ENCODE measurements at places on chromosomes 11 and 22.

DNA sequence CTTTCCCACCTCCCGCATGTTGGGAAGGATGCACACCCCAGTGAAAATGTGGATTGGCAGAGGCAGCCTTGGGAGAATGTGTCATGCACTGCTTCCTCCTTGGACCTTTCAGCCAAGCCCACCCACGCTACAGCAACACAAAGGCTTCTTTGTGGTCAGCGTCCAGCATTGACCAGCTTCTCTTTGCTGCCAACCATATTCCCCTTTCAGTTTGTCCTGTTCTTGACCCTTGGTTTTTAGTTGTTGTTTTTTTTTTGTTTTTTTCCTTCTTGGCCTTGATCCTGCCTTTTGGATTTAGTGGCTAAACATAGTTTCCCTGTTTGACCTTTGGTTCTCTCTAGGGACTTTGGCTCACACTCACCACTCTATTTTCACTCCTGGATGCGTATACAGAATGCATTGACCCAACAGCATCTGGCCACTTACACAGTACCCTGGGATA is 573.6 kb downstream of the INSC start:
- no peak for ATAC-seq
- no peaks in the 10 kb centered on the region for H3K36me3 ChIP-seq
- no peak overlapping the region for H3K27ac ChIP-seq
- no peaks in the 10 kb centered on the region for H3K4me1 ChIP-seq

GRCh38 chr11:1883346-1884302 is 8.1 kb downstream of the PRR33 start:
- peaks cover 37% of the 10 kb centered on the region for H3K4me1 ChIP-seq
- no peak overlapping the region for H3K27ac ChIP-seq
- H3K27me3 ChIP-seq: no peaks in the 10 kb centered on the region
- peaks cover 10% of the 10 kb centered on the region for H3K36me3 ChIP-seq

DNA sequence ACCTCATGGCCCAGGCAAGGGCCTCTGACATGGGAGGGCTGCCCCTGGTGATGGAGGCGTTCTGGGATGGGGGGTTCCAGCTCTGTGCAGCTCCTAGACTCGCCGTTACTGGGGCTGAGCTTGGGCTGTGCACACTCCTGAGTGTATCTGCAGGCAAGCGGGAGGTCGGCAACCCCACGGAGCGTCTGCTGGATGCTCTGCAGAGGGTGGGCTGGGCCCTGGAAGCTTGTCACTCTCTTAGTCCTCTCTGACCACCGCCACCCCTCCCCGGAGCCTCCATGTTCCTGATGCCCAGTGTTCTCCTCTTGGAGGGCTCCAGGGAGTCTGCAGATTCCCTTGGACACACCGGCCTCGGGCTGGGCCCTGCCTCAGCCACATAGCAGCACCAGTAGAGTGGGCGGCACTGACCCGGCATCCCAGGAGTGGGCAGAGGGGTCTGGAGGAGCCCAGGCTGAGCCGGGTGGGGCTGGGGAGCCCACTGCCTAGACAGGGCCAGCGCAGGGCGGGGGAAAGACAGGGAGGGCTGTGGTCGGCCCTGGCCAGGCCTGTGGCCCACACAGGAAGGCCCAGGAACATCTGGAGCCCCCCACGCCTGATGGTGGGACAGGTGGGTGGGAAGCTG is 20.6 kb upstream of the MUC5B start:
- no peaks in the 10 kb centered on the region for H3K36me3 ChIP-seq
- ATAC-seq: no peak
- no peak overlapping the region for H3K27ac ChIP-seq
- H3K4me1 ChIP-seq: no peaks in the 10 kb centered on the region
- H3K27me3 ChIP-seq: peaks cover 13% of the 10 kb centered on the region

GRCh38 chr11:819943-820649 is 1.4 kb downstream of the PNPLA2 start:
- H3K27me3 ChIP-seq: no peaks in the 10 kb centered on the region
- peaks cover 32% of the 10 kb centered on the region for H3K4me1 ChIP-seq
- ATAC-seq: peak; percentile 90

DNA sequence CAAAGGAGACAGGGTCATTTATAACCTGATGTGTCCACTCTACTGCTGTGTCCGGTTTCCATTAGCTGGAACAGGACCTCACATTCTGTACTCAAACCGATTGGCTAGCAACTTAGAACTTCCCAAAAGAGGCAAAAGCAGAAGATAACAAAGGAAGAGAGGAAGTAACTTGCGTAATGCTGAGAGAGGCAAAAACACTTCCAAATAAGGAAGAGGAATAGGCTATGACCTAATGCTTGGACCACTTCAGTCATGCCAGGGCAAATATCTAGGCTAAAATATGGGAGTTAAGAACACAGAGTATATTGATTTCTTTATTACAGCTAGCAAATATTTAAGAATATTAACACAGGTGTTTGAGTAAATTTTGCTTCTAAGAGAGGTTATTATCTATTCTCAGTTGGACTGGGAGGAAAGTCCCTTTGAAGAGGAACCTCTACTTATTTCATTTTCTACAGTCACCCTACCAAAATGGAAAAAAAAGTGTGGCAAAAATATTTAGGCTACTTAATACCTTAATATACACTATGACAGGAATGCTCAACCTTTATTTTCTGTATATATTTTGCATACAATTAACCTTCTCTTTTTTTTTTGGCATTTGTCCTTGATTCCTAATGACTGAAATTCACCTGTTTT is 499.8 kb upstream of the CHORDC1 start:
- H3K4me3 ChIP-seq: no peak overlapping the region
- no peak for ATAC-seq
- H3K4me1 ChIP-seq: no peaks in the 10 kb centered on the region
- H3K36me3 ChIP-seq: no peaks in the 10 kb centered on the region
- no peaks in the 10 kb centered on the region for H3K27me3 ChIP-seq
- no peak overlapping the region for H3K27ac ChIP-seq

DNA sequence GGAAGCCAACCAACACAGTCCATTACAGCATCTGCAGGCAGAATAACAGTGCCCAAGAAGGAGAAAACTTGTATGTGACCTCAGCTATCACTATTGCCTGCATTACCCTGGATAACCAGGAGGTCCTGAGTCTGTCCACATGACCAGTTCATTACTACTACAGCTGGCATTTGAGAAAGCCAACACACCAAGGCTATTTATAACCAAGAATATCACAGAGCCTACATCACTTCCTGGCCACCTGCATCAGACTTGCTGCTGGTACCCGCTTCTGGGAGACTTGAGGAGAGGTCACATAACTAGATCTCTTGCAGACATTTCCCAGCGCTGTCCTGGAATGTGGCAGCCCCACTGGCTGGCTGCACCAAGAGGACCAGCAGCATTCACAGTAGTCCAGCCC is 11.1 kb upstream of the OR56B4 start:
- no peaks in the 10 kb centered on the region for H3K4me1 ChIP-seq
- peaks cover 43% of the 10 kb centered on the region for H3K27me3 ChIP-seq
- no peak overlapping the region for H3K27ac ChIP-seq
- no peak for ATAC-seq
- H3K4me3 ChIP-seq: no peak overlapping the region
- no peaks in the 10 kb centered on the region for H3K36me3 ChIP-seq

DNA sequence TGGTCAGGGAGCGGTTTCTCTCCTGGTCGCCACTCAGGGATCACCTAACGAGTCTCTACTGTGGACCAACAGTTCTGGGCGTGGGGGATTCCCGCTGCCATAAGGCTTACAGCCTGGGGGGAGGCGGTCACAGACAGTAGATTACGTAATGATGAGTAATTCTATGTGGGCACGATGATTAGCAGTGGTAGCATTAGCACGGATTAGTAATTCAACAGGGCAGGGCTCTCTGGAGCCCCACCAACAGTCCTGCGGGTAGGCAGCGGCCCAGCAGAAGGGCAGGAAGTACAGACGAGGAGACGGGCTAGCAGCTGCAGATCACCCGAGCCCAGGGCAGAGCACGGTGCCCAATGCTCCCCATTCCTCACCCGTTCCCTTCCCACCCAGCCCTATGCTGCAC is 3.6 kb downstream of the SHISAL1 start:
- ATAC-seq: peak; percentile 2
- H3K27me3 ChIP-seq: peaks cover 36% of the 10 kb centered on the region
- no peak overlapping the region for H3K4me3 ChIP-seq
- no peaks in the 10 kb centered on the region for H3K4me1 ChIP-seq
- H3K36me3 ChIP-seq: no peaks in the 10 kb centered on the region
